ENCODE measurements at places on chromosomes 4 and X.

DNA sequence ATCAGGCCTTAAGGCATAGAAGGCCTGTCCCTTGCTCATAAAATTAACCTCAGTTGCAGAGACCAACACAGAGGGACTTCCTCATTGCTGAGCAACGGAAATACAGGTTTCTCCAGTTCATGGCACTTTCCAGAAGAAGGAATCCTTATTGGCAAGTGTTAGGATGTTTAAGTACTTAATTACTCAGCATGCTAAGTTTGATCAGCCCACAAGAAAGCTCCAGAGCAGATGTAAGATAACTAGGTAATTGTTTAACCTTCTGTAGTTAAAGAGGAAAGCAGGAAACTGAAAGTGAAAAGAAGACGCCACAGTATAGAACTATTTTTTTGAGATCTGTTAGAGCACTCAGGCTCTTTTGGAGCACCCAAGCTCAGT lies 33.5 kb downstream of the SMS start:
- no peak for DNase-seq

DNA sequence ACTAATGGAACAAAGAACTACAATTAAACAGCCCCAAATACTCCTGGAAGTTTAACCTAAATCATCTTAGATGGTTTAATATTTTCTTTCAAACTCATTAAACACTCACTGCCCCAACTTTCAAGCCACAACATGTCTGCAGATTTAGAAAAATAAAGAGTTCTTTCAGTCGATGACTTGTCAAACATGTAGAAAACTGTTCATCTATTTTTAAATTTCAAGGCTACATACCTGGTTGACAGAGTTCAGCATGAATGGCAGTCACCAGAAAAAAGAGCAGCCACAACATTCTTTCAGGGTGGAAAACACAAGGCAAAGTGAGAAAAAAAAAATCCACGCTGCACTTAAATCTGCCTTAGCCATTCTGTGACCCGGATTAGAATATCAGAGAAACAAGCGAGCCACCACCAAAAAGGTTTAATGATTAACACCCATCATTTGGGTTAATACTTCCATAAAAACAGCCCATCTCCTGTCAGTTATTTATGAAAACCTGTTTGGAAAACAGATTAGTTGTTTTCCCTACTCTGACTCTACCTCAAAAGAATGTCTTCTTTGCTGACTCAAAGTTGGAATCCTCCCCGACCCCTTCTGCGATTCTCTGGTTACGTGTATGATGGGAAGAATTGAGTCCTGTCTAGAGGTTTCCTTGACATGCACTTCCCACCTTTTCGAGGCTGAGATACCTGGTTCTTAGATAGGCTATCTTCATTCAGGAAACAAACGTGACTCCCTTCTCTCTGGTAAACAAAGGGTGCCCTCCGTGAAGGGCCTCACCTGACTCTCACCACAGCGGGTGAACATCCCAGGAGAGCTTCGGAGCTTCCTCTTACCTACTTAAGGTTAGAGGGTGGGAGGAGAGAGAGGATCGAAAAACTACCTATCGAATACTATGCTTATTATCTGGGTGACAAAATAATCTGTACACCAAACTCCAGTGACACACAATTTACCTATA lies at the start of gene CLTRN:
Gene CLTRN (minus strand): TSS at position 319 of the 958 bp plus-strand sequence. CDS start 30 bp downstream, at position 289.
- no peak for DNase-seq

GRCh38 chrX:57587062-57587461 lies 4.7 kb upstream of the ZXDB start:
- DNase-seq = no peak

- DNase-seq = no peak
Observed at GRCh38 chr4:14868426-14869395, 133.6 kb upstream of the CPEB2 start.

DNA sequence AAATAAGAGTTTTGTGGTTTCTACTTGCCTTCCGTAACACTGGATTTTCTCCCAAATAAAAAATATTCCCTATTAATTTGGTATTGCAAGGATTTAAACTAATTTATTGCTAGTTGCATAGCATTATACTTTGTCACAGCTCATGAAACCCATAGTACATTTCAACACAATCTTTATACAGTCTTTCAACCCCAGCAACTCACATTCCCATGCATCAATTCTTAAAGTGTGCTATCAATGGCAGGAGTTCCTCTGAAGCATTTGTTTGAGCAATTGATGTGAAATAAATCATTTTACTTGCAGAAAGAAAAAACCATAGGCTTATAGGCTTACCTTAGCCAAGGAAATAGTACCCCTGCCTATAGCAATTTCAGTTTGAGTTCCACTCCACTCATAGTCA lies 251.9 kb downstream of the PAPSS1 start:
- DNase-seq = no peak

- DNase-seq = no peak
Observed at GRCh38 chr4:74402692-74403456, 37.9 kb downstream of the EREG start.

GRCh38 chr4:77952457-77952856 lies 89.8 kb downstream of the MRPL1 start:
- DNase-seq = no peak

GRCh38 chrX:77622233-77622632 lies 163.8 kb downstream of the ATRX start:
- DNase-seq = no peak

GRCh38 chr4:7330031-7330596 lies 104.6 kb downstream of the PSAPL1 start:
- no peak for DNase-seq

- no peak for DNase-seq
Observed at GRCh38 chrX:101357166-101357795, 8.7 kb upstream of the TIMM8A start.

DNA sequence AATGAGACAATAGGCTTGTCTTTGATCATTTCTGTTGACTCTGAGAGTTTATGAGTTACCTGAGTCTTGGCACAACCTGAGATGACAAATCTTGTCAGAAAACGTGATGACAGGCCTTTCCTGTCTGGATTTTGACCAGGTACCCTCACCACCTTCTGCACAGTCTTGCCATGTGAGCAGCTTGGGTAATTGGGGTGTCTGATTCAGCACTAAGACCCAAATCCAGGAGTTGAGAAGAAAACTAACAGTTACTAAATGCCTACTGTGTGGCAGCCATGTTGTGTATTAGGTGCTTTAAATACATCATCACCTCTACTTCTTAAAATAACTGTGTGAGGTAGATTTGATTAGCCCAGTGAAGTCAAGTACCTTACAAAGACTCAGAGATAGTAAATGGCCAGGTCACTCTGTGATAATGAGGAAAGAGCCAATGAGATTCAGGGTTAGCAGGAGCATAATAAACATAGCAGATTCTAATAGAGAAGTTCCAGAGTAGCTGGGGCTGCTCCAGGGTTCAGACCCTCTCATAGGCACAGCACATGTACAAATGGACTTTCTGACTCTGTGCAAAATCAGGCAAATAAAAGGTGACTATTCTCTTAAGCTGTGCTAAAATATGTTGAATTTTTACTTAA lies 2.8 kb downstream of the EREG start:
- no peak for DNase-seq

DNA sequence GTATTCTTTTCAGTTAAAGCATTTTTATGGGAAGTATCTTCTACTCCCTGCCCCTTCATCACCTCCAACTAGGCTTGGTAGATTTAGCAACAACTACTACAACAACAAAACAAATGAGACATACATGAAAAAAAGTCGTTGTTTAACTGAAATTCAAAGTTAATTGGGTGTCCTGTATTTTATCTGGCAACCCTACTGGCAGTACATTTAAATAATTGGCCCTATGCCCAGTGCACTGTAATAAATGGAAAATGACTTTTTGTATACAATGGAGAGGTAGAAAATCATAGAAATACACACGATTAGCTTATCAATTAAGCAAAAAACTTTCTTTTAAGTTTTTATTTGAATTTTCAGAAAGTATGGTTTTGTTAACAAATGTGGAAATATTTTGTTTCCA lies 21.4 kb upstream of the CLGN start:
- DNase-seq = no peak
